ENCODE measurements at places on chromosomes 13 and 19. TPM values are rescaled to one million over a fixed set of nuclear protein-coding genes. Genes with fewer than 3 reads are reported as not detected.

DNA sequence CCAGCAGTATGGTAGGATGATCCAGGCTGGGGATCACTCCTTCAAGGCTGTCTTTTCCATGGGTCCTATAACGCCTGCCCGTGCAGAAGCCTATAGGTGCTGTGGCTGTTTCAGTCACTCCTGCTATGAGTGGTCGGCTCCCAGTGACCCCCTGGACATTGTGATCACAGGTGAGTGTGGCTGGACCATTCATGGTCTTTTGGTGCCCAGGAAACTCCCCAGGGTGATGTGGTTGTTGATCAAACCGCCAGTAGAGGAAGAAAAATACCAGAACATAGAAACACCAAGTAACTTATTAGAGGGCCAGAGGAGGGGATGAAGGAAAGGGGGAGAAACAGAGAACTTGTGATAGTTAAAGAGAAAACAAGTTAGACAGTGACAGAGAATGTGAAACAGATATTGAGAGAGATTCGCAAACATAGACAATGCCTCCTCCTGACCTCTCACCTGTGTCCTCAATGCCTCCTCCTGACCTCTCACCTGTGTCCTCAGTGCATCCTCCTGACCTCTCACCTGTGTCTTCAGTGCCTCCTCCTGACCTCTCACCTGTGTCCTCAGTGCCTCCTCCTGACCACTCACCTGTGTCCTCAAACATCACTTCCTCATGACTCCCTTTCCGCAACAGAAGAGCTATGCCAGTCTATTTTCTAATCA is 19.4 kb downstream of the LAIR2 start:
- DNase-seq = no peak

Gene TNPO2
- total RNA-seq = 61.6 TPM

DNA sequence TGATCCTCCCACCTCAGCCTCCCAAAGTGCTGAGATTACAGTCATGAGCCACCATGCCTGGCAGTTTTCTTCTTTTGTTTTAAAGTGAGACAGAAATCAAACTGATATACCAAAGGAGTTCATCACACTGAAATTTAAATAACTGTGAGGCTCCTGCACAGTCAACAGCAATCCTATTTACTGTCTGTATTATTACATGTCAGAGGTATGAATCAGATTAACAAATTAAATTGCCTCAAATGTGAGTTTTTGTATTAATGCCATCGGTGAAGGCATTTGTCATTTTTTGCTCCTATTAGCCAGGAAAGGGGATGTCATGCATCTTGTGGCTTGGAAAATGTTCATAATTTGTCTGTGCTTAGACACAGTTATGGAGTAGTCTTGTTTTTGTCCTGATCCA is 20.4 kb downstream of the DCT start:
- no peak for DNase-seq

- DNase-seq = peak; percentile 82
Observed at GRCh38 chr19:48319647-48320541, 5.5 kb upstream of the EMP3 start.

GRCh38 chr13:67620665-67621064 is 390.5 kb upstream of the PCDH9 start:
- no peak for DNase-seq

Gene PEG3
- not detected for total RNA-seq

- no peak for DNase-seq
Observed at GRCh38 chr19:55261671-55262126, 2.9 kb upstream of the PPP6R1 start.

DNA sequence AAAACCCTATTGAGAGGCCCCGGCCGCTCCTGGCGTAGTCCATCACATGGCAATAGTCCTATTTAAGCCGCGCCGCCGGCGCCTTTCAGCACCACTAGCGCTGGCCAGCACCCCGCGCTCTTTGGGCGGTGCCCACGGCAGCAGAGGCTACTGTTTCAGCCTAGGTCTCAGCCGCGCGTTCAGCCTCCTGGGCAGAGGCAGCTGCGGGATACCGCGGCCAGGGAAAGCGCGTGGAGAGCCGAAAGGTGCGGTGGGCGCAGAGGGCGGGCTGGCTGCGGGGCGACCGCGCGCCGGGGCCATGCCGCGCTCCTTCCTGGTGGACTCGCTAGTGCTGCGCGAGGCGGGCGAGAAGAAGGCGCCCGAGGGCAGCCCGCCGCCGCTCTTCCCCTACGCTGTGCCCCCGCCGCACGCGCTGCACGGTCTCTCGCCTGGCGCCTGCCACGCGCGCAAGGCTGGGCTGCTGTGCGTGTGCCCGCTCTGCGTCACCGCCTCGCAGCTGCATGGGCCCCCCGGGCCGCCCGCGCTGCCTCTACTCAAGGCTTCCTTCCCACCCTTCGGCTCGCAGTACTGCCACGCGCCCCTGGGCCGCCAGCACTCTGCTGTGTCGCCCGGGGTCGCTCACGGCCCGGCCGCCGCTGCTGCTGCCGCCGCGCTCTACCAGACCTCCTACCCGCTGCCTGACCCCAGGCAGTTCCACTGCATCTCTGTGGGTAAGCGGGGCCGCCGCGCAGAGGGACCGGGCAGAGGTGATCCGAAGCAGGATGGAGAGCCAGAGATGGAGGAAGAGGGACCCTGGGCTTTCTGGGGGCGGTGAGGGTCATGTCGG is at the start of gene GSX1:
Gene GSX1 (plus strand): TSS at position 91 of the 826 bp plus-strand sequence. CDS start 208 bp downstream, at position 299.
- DNase-seq = peak; percentile 57

- peak; percentile 37 for DNase-seq
Observed at GRCh38 chr13:42574011-42574410, at the start of gene TNFSF11. TSS of gene TNFSF11 (plus strand) at chr13:42574152. CDS start at chr13:42574304, 152 bp downstream.
